ENCODE measurements at places on chromosomes 3 and 15. TPM values are rescaled to one million over a fixed set of nuclear protein-coding genes. Genes with fewer than 3 reads are reported as not detected.

- DNase-seq, result no peak
Measured at GRCh38 chr3:46272028-46272451, 29.8 kb downstream of the CCR3 start.

DNA sequence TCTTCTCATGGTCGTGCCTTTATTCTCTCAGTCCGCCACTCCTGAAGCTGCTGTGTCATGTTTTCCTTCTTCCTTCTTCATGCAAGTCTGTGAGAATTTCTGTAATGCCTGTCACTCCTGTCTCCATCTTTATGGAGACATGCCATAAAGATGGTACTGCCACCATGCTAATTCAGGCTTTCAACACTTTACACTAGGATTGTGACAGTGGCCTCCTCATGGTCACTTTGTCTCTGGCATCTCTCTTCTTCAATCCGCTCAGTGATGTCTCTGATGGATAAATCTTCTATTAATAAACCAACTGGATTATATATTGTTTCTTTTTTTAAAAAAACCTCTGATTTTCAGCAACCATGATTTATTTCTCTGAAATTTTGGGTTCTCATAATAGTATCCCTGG lies 18.1 kb downstream of the PPM1L start:
- DNase-seq, result no peak

DNA sequence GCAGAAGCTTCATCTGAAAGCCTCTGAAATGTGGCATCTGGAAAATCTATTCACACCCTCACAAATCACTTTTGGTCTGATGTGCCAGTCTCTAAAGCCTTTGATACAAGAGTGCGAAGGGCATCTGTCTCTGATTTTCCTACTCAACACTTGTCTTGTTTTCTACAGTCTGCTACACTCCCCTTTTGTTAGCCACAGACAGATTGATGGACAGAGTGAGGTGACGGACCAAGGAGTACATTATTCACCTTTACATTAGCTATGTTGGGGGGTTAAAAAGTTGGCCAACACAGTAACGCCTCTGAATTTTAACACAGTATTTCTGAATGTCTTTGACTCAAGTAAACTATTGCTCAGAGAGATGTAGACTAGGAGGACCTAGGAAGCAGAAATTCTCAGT lies 63.1 kb downstream of the TNIK start:
- DNase-seq, result no peak

DNA sequence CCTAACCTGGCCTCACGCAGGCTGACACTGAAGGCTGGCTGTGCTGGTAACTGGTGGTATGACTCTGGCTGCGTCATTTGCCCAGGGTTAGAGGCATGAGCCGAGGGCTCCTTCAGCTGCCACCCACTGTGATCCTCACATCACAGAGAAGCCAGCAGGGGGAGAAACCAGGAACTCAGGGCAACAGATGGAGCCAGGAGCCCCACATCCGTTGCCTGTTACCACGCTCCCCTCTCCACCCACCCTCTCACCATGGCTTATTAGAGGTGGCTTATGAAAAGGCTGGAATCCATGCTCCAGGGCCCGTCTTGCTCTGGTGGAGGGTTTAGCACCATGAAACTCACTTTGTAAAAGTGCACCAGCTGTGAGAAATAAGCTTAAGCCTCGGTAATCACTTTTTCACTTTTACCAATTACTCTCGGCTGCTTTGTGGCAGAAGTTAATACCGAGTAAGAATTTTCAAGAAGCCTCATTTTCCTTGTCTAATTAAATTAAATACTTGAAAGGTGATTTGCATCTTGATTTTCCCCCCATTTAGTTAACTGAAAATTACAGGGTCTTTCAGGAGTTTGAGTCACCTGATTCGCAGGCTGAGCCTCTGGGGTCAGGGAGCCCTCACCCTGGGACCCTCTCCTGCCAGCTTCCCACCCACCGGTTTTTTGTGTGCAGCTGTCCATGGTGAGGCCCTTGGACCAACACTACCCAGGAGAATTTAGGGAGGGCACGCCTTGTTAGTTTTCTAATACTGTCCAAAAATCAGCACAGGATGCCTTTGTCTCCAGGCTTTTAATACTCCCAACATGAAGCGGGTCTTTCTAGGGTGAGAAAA lies 60.9 kb downstream of the ASB7 start:
- no peak for DNase-seq

DNA sequence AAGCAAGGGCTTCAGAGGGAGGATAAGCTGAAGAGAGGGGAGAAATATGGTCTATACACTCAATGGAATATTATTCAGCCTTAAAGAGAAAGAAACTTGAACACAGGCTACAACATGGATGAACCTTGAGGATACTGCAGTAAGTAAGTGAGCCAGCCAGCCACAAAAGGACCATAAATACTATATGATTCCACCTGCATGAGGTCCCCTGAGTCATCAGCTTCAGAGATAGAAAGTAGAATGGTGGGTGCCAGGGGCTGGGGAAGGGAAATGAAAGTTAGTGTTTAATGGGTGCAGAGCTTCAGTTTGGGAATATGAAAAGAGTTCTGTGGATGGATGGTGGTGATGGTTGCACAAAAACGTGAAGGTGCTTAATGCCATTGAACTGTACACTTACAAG lies 68.4 kb upstream of the SEC13 start:
- no peak for DNase-seq

The RTP3 gene
- total RNA-seq, result not detected

Measured in NCI-H460 (cell line).